ENCODE measurements at places on chromosomes 1 and 21. TPM values are rescaled to one million over a fixed set of nuclear protein-coding genes. Genes with fewer than 3 reads are reported as not detected.

The TMEM201 gene
- 31.6 TPM for total RNA-seq

DNA sequence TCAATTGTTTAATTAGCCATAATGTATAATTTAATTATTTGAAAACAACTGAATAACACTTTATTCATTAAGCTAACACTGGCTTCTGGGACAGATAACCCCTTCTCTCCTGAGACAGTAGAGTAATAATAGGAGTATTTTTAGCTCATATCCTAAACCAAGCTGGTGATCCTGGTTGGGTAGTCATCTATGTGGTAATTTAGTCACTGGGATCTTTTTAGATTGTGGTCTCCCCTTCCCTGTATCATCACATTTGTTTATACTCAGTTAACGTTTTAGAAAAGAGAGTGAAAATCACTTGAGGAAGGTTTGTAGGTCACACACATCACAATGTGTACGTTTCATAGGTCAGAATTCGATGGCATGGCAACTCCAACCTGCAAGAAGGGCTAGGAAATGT is 1356.6 kb upstream of the ADGRL2 start:
- H3K4me1 ChIP-seq, result no peaks in the 10 kb centered on the region
- H3K27me3 ChIP-seq, result no peaks in the 10 kb centered on the region
- no peak for DNase-seq
- no peak overlapping the region for H3K27ac ChIP-seq
- no peak overlapping the region for H3K4me3 ChIP-seq
- H3K36me3 ChIP-seq, result no peaks in the 10 kb centered on the region

DNA sequence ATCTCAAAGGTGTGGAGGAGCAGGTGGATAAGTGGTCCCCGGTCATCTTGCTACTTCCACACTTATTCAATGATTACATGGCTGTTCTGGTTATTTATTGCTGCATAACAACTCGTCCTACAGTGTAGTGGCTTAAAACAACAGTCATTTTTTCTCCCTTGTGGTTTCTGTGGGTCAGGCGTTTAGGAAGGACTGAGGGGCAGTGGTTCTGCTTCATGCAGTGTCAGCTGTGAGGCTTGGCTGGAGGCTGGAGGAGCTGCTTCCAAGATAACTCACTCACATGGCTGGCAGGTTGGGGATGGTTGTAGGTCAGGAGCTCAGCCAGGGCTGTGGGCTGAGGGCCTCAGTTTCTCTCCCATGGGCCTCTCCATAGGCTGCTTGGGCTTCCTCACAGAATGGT is 5.9 kb upstream of the SLC6A17 start:
- no peak overlapping the region for H3K27ac ChIP-seq
- no peak for DNase-seq
- H3K27me3 ChIP-seq, result peaks cover 25% of the 10 kb centered on the region
- H3K4me1 ChIP-seq, result no peaks in the 10 kb centered on the region
- H3K4me3 ChIP-seq, result no peak overlapping the region

- no peaks in the 10 kb centered on the region for H3K27me3 ChIP-seq
- peaks cover 56% of the 10 kb centered on the region for H3K4me1 ChIP-seq
- DNase-seq, result peak; percentile 64
Observed at GRCh38 chr1:15417059-15417934, 7.6 kb downstream of the EFHD2 start.

DNA sequence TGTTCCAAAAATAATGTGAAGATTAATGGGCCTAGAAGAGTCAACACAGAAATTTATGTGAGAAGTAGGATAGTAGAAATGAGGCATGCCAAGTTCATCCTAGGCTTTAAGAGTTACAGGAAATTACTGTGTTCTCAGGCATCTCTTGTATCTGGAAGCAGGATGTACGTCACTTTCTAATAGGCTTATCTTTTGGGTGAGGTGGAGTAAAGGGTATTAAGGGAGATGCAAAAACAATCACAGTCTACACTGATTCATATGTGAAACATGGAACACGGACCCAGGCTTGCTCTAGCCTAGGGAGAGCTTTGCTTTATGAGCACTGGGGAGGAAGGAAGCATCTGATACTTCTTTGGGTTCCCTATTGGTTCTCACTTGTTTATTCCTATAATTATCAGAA is 84.5 kb upstream of the RGS4 start:
- no peak for DNase-seq
- H3K36me3 ChIP-seq, result no peaks in the 10 kb centered on the region
- peaks cover 3% of the 10 kb centered on the region for H3K27me3 ChIP-seq
- no peak overlapping the region for H3K27ac ChIP-seq

- no peak overlapping the region for H3K27ac ChIP-seq
- DNase-seq, result no peak
- H3K27me3 ChIP-seq, result no peaks in the 10 kb centered on the region
- no peak overlapping the region for H3K4me3 ChIP-seq
- no peaks in the 10 kb centered on the region for H3K36me3 ChIP-seq
Observed at GRCh38 chr1:210132582-210132981, 100.0 kb upstream of the SERTAD4 start.

- no peak overlapping the region for H3K4me3 ChIP-seq
- peaks cover 21% of the 10 kb centered on the region for H3K27me3 ChIP-seq
- H3K4me1 ChIP-seq, result peaks cover 34% of the 10 kb centered on the region
Observed at GRCh38 chr1:172821609-172822274, 162.8 kb downstream of the FASLG start.

DNA sequence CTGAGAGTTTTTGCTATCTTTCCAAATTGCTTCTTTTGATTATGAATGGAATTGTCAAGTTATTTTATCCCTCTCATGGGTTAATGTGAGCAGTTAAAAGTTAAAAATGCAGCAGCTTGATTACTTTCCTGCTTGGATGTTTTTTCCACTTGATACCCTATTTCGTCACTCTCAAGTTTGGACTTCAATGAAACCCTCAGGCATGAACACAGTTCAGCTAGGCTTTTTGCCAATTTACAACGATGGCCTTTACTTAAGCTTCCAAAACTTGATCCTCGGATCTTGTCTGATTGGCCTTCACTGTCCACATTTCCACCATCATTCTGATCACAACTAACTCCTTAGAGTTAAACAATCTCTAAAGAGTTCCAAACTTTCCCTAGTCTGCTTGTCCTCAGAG is 752.4 kb upstream of the PRMT6 start:
- H3K27ac ChIP-seq, result no peak overlapping the region
- H3K27me3 ChIP-seq, result no peaks in the 10 kb centered on the region
- H3K4me3 ChIP-seq, result no peak overlapping the region
- DNase-seq, result no peak
- H3K4me1 ChIP-seq, result no peaks in the 10 kb centered on the region
- H3K36me3 ChIP-seq, result no peaks in the 10 kb centered on the region

Data from activated T-helper 2 cell treated with anti-CD3 and anti-CD28 coated beads, Interferon-gamma antibody, Interleukin-2, Interleukin-4, amounts not matched to agents 10 μg/mL and 5 μg/mL and 100 μg/mL, durations not matched to agents 14 hours and 24 hours and 36 hours (primary cell).